ENCODE measurements at places on chromosomes 1 and 21.

- no peak for DNase-seq
These were observed 14.5 kb upstream of the RNF187 start for GRCh38 chr1:228472655-228473054.

- no peak for DNase-seq
These were observed 762.9 kb downstream of the LTN1 start for GRCh38 chr21:28229814-28230213.

DNA sequence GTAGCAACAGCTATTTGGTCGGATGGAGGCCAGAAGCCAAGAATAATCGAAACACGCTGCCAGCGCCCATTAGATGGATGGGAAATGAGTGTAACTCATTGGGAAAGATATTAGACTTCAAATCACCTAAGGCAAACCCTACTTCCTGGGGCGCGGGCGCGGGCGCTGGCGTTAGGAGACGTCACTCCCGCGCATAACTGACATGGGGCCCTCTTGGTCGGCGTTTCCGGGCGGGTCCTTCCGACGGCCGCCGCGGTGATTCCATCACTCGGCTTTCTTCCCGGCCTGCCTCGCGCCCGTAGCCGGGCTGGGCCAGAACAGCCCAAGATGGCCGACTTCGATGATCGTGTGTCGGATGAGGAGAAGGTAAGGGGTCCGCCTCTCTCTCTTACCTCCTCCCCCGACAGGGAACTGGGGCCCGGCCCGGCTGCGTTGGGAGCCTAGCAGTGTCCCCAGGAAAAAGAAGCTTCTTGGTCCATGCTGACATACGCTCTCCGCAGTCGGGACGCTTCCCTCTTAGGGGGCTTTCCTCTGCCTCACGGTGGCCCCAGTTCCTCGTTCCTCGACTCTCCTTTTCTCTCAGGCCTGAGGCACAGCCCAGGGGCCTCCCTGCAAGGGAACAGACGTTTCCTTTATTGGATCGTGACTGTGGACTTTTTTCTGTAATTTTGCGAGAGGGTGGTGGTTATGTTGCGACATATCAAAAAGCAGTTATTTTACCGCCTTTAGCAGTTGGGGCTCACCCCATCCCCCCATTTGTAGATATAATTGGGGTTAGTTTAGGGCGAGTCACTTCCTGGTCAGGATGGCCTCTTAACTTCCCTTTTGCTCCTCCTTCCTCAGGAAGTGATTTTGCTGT lies at the start of gene CAPZA1:
TSS of gene CAPZA1 (plus strand) at position 315 of the 859 bp plus-strand sequence. CDS start at position 328, 13 bp downstream.
- peak; percentile 82 for DNase-seq

GRCh38 chr1:53277326-53277725 lies 39.0 kb upstream of the MAGOH start:
- no peak for DNase-seq

GRCh38 chr21:28516021-28516420 lies 476.7 kb downstream of the LTN1 start:
- DNase-seq: no peak

- DNase-seq: no peak
These were observed 68.5 kb downstream of the RUNX1 start for GRCh38 chr21:34980423-34981115.

GRCh38 chr1:19053486-19053885 lies 97.0 kb upstream of the IFFO2 start:
- DNase-seq: no peak

- DNase-seq: no peak
These were observed 281.1 kb downstream of the DNM3 start for GRCh38 chr1:172122381-172122780.

- no peak for DNase-seq
These were observed 144.7 kb upstream of the KIF26B start for GRCh38 chr1:245010018-245010614.

- no peak for DNase-seq
These were observed 783.4 kb upstream of the BRINP3 start for GRCh38 chr1:191261111-191261510.

DNA sequence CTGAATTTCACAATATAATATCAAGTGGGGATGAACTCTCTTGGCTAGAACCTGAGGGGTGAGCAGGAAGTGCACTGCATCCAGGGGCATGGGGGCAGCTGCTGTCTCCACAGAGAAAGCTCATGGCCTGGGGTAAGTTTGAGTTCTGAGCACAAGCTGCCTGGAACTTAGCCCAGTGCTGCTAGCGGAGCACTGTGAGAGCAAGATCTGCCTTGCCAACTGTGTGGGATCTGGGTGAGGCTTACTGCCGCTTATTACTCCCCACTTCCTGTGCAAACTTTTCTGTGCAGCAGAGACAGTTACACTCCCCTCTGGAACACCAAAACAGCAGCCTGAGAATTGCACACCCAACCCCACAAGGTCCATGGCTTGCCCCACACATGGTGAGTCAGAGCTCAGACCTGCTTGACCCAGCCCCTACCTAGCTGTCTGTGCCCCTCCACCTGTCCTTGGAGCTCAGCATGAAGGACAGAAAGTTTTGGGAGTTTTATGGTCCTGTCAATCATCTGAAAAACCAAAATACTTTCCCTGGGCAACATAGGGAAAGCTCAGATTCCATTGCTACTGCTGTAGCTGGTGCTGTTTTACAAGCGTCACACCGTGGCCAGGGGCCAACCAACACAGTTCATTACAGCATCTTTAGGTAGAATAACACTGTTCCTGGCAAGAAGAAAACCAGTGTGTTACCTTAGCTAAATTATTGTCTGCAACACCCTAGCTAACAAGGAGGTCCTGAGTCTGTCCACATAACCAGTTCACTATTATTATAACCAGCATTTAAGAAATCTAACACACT lies 762.1 kb upstream of the NEGR1 start:
- DNase-seq: no peak

GRCh38 chr1:29390075-29390474 lies 153.8 kb downstream of the PTPRU start:
- no peak for DNase-seq

DNA sequence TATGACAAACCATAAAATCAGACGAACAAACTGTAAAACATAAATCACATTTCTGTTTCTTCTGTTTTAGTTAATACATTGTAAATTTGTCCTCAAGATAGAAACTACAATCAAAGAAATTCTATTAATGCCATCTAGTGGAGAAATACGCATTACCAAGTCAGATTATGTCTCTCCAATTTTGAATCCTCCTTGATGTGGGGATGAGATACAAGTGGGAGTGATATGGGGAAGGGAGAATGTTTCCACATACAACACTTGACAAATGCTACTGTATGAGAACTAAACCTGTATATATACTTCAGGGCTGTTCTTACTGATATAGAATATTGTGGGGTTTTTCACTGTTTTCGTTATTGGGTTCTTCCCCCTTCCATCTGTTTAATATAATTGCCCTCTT lies 2.6 kb downstream of the HFM1 start:
- DNase-seq: no peak

- no peak for DNase-seq
These were observed 43.2 kb upstream of the ARHGAP29 start for GRCh38 chr1:94280541-94280940.

DNA sequence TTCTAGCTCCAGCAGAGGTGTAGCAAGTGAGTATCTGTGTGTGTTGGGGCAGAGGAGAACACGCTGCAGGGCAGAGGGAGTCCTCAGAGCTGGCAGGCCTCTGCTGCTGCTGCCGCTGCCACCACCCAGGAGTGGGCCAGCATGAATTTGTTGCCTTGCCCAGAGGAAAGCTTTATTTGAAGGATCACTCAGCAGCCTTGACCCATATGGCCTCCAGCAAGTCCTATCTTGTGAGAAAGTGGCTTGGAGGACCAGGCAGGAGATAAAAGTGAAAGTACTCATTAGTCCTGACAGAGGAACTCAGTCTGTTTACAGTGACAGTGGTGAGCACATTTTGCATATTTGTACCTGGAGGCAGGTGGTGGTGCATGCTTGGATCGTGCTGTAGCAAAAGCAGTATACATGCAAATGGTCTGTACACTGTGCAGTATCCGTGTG lies 3.1 kb downstream of the TRAF5 start:
- no peak for DNase-seq
